ENCODE measurements at places on chromosomes 1 and 21.

- DNase-seq: no peak
These were observed 35.7 kb upstream of the ARHGAP29 start for GRCh38 chr1:94273111-94273510.

DNA sequence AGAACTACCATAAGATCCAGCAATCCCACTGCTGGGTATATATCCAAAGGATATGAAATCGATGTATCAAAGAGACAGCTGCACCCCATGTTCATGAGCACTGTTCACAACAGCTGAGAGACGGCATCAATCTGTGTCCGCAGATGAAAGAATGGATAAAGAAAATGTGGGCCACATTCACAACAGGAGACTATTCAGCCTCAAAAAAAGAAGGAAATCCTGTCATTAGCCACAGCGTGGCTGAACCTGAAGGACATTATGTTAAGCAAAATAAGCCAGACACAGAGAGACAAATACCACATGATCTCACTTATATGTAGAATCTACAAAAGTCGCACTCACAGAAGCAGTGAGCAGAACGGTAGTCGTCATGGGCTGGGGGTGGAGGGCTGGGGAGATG, 99.2 kb upstream of the IFFO2 start:
- DNase-seq: no peak

GRCh38 chr21:37565530-37566223, 199.1 kb downstream of the DYRK1A start:
- DNase-seq: no peak

DNA sequence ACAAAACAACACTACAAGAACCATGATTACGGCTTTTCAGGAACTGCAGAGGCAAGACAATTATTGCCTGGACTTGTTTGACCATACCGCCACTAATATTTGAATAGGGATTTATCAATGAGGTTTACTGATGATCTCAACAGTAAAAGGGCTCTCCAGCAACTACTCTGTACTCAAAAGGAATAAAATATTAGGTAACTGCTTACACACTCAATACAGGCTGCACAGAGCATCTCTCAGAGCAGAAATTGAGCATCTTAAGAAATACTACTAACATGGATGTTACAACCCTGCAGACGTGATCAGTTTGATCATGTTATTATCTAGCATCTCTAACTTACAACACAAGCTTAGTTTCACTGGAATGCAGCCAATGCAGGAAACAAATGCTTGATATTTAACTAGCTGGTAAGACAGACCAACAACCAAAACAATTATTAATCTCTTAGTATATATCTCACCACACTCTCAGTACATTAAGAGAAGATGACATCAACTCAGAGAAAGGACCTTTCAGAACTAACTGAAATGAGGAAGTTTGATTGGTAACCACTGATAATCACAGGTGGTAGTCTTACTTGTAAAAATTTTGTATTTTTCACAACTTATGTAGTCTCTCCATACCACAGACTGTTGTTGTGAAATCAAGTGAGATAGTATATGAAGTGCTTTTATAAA, 52.2 kb downstream of the PUM1 start:
- DNase-seq: no peak

DNA sequence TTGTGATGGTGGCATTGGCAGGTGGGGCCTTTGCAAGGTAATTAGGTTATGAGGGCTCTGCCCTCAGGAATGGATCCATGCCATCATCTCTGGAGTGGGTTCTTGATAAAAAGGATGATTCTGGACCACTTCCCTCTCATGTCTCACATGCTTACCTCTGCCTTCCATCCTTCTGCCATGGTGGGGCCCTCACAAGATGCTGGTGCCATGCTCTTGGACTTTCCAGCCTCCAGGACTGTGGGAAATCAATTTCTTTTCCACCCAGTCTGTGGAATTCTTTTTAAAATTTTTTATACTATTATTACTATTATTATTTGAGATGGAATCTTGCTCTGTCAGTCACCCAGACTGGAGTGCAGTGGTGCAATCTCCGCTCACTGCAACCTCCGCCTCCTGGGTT, 57.3 kb downstream of the ACBD3 start:
- no peak for DNase-seq

DNA sequence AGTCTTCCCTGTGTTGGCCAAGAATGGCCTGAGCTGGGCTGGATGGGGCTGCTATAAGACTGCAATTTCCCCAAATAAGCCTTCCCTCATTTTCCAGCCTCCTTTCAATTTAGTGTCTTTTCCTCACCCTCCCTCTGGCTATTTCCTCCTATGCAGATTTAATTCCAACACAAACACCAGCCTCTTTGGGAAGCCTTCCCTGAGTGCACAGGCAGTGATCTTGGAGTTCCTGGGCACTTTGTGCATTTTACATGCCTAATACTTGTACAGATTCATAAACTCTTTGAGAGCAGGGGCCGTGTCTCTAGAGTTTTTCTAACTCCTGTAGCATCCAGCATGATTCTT, 91.1 kb upstream of the TLR5 start:
- DNase-seq: no peak

GRCh38 chr1:244239261-244239770, 188.2 kb downstream of the ZBTB18 start:
- no peak for DNase-seq

DNA sequence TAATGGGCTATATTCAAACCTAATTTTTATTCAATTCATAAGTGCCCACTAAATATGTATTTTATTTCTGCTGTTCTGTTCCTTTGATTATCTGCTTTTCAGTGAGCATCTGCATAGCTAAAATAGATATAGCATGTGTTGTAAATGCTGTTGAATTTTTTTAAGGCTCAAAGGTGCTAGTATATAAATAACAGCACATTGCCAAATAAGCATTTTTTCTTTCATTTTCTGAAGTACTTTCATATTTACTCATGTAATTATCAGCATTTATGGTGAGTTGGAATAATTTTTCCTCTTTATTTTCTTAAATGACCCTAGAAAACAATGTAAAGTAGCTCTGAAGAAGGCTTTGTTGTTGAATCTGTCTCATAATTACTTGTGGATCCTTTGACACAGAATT, 69.6 kb upstream of the B3GALT2 start:
- DNase-seq: no peak

DNA sequence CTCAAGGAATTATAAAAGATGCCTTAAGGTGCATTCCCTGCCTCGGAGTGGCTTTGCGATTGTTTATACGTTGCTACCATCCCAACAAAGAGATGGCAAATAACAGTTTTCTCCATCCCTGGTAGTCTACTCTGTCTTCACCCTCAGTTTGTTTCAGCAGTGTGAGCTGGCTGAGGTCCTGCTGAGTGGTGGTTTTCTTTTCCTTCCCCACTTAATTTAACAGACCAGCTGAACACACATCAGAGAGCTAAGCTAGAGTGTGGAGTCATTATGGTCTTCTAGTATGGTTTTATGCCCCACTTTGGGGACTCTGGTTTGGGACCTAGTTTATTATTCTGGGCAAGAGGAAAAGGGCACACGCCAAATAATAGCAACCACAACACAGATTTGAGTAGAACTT, 2.2 kb downstream of the PIGV start:
- DNase-seq: no peak

All from ascending aorta (tissue), 2 donors.